ENCODE measurements at places on chromosomes 5 and 9.

GRCh38 chr9:120900824-120901223, 23.8 kb upstream of the PHF19 start:
- DNase-seq, result no peak

- DNase-seq, result no peak
Observed at GRCh38 chr9:131839281-131840084, 99.6 kb upstream of the RAPGEF1 start.

GRCh38 chr9:130172161-130172857, at the start of gene NCS1:
TSS of gene NCS1 (plus strand) at chr9:130172404. CDS start at chr9:130172664, 260 bp downstream.
- no peak for DNase-seq

GRCh38 chr5:180115326-180116076, 43.9 kb upstream of the RNF130 start:
- DNase-seq, result no peak

GRCh38 chr5:153088538-153088937, 401.9 kb upstream of the GRIA1 start:
- DNase-seq, result no peak

DNA sequence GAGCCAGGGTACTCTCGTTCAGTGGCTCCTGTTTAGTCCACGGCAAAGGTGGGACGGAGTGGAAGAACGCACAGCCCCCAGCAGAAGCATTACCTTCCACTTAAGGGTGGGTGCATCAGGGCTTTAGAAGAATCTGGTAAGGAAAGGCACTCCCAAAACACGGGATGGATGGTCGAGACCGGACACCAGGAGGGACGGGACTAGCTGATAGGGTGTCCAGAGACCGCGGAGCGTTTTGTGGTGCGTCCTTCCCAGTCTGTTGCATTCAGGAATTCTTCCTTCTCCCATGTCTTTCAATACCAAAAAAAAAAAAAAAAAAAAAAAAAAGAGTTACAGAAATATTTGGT, 545 bp upstream of the CTSV start:
- DNase-seq, result no peak

DNA sequence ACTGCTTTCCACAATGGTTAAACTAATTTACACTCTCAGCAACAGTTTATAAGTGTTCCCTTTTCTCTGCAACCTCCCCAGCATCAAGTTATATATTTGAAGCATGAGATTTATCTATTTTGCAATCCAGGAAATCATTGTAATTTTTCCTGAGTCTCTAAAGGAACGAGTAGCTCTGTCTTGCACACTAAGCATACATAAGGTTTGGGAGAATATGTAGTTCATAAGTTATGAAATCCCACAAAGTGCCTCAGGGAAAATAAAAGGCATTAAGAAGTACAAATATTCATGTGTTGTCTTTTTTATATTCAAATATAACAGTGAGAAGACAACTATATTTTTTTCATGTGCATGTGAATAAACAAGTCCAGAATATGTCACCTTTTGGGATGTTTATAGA, 377.1 kb upstream of the RORB start:
- no peak for DNase-seq

DNA sequence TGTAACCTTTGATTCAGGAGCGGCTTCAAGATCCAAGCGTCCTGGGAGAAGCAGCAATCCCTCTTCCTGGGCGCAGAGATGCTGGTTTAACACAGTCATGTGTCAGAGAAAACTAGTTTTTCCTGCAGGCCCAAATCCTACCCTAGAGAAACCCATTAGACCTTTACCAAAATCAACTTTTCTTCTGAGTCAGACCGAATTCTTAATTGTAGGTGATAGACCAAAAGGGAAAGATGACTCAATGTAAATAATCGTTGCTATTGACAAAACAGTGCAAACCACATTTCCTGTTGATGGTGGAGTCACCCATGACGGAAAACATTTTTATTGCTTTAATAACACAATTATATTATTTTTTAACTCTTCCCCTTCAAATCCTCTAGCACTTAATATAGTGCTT, 40.1 kb downstream of the SLC1A1 start:
- DNase-seq, result no peak

DNA sequence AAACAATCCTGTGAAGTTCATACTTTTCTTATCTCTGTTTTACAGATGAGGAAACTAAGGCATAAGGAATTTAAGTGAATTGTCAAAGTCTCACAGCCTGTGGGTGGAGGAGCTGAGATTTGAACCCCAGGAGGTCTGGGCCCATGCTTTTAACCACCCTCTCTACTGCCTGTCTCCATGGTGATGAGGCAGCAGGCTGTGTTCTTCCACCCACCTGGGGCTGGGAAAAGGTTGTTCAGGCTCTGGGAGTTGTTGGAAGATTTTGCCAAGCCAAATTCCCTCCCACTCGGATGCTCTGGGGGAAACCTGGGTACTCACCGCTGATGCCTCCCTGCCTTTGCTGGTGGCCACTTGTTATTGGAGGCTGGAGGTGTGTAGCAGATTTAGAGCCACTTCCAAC, 18.3 kb upstream of the SYNPO start:
- DNase-seq, result no peak

GRCh38 chr9:86072394-86072877, 26.9 kb downstream of the GOLM1 start:
- DNase-seq, result no peak

- no peak for DNase-seq
Observed at GRCh38 chr5:168802337-168802736, 223.2 kb upstream of the PANK3 start.
